ENCODE measurements at places on chromosomes 16 and 17.
A peak's percentile ranks its signal among the peaks of the same experiment; 100 is the strongest.

DNA sequence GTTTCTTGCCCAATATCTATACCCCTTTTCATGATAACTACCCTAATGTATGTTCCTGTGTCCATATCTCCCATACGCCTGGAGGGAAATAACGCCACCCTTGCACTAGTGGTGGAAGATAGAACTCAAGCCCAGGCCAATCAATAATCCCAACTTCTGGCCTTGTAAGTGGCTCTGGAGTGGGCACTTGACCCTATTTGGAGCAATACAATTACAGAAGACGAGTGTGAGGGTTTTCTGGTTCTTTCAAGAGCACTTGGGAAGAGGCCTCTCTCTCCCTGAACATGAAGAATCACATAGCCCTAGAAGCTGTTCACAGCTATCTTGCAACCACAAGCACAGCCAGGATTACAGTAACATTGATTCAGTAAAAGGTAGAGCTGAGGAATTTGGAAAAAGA is 217.9 kb downstream of the RAB11FIP4 start:
- no peak for DNase-seq

DNA sequence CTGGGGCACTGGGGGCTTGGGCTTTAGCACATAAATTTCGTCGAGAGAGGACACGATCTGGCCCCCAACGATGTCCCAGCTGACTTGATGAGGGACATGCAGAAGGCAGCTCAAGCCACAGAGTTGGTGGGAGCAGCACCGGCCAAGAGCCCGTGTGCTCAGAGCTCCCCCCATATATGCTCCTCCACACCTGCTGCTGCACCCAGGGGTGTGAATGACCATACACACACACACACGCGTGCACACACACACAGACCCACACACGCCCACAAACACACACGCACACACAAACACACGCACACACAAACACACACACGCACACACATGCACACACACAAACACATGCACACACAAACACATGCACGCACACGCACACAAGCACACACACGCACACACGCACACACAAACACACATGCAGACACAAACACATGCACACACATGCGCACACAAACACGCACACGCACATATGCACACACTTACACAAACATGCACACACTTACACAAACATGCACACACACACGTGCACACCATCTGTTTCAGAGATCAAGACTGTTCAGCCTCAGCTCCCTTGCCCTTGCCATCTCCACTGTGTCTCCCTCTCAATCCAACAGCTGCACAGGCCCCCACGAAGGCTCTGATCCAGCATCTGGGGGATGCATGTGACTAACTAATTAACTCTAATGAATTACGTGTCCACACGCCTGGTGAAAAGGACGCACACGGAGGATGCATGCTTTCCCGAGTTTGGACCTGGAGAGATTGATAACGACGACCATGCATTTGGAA is 85.6 kb upstream of the TNRC6C start:
- no peak for DNase-seq

GRCh38 chr17:409308-409847 is 56.8 kb upstream of the RPH3AL start:
- no peak for DNase-seq

GRCh38 chr16:83648347-83648746 is 159.4 kb upstream of the HSBP1 start:
- DNase-seq: no peak

GRCh38 chr17:69608808-69609472 is 194.4 kb downstream of the MAP2K6 start:
- DNase-seq: no peak

DNA sequence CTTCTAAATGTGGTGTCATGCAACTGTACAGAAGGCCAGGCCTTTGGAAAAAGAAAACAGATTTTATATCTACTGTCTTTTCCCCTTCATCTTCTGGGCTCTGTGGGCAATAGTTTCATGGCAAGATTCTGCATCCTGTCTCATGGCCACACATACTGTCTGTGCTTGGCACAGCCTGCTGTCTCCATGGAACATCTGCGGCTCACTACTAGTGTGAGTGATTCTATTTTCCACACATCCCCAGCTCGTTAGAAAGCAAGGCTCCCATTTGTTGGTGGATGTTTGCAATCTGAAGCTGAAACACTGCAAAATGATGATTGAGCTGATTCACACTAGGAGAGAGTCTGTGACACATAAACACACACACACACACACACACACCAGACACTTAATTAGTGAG is 32.4 kb downstream of the CACNG3 start:
- DNase-seq: no peak

DNA sequence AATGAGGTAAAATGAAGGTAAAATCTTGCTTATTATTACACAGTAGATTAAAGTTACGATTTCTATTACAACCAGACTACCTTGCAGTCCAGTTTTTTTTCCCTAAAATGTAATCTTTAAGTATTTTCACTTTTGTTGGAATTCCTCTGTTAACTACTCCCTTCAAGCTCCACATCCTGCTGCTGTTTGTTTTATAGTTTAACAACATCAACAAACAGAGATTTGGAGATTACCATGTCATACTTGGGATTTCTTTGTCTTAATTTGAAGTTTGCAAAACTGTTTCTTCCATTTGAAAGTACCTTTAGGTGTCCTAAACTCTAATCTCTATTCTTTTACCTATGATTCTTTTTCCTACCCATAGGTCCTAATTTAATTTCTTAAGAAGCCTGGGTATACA is 83.3 kb downstream of the ABHD15 start:
- no peak for DNase-seq

DNA sequence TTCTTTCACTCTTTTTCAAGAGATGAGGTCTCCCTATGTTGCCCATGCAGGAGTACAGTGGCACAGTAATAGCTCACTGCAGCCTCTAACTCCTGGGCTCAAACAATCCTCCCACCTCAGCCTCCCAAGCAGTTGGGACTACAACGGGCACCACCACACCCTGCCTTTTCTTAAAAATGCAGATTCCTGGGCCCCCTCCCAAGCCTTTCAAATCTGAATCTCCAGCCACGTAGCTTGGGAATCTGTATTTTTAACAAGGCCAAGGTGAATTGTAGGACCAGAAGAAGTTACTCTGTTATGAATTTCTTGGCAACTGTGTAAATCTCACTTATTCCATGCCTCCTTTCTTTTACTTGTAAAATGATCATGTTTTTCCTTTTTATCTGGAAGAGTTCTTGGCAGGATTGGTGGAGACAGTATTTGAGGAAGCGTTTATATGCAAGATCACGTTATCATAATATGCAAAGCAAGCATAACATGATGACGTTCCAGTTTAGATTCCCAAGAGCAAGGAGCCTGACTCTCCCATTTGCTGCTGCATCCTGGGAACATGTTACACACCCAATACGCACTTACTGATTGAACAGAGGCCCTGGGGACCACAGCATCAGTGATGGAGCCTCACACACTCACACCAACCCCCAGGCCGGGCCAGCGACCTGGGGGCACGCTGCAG is 44.5 kb downstream of the LITAF start:
- DNase-seq: no peak

DNA sequence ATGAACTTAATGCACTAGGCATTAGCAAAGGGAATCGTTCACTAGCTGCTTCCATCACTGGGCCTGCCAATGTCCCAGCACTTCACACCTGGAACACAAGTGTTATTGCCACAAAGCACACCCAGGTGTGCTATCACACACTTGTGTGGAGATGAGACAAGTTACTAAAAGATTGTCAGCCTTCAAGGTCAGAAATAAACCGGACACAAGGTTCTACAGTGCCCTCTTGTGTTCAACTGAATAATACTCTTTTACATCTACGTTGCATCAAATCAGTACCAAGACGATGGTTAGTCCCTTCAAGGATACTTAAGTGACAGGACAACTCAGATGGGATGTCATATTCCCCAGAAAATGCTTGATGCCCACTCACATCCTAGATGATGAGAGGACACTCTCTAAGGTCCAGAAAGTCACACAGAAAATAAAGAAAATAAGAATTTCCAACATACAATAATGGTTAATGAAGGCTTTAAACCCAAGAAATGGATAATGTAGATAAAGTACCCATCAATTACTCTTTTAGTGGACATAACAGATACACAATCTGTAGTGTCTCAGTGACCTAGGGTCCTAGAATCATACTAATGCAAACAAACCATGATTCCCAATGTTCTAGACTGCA is 16.4 kb upstream of the GLG1 start:
- DNase-seq: no peak

DNA sequence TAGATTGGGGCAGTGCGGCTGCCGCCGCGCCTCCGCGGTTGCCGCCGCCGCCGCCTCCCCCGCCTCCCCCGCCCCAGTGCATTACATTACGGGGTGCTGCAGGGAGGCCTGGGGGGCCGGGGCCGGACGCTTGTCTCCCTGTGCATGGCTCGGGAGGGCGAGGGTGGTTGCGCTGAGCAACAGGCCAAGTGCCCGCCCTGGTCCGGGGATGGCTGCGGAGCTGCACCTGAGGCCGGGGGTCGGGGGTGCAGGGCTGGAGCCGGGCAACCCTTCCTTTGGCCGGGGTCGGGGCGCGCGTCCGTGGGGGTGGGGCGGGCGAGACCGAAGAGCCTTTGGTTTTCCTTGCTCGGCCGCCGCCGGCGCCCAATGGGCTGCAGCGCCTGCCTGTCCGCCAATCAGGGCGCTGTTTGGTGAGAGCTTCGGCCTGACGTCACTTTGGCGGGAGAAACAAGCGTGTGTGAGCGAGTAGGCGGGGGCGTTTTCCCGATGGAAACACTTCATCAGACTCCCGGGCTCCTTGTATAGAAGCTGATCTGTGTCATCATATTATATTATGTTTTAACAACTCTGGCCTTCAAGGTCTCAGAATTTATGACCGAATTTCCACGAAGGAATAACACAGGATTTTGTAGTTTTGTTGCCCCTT is 941 bp upstream of the FBXL20 start:
- DNase-seq: peak; percentile 60

- DNase-seq: no peak
These were observed 180.2 kb downstream of the RPTOR start for GRCh38 chr17:80724775-80725266.

- DNase-seq: no peak
These were observed 55.2 kb upstream of the MRTFB start for GRCh38 chr16:14015948-14016347.

- no peak for DNase-seq
These were observed 253.4 kb downstream of the SNX29 start for GRCh38 chr16:12229759-12230594.

DNA sequence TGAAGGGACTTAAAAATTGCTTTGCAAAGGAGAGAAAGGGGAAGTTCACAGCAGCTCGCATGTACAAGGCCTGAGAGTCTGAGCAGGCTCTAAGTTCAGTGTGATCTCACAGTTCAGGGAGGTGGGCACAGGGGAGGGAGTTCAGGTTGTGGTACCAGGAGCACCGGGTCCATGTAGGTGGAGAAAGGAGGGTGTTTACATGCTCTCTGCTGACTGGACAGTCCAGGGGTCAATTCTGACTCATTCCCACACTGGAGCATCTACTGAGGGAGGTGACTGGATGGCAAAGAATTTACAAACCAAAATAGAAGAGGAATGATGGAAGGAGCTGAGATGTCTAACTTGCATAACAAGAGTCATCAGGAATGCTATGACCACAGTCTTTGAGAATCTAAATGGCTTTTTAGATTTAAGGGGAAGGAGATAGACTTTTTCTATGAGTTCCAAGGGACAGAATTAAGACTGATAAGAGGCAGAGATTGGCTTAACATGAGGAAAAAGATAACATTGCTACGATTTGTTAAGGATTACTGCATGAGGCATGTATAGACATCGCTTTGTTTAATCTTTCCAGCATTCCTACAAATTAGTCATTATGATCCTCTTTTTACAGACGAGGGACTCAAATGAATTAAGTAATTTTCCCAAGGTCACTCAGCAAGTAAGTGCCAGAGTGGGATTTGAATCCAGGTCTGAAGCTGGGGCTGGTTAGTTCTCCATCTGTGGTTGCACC is 29.9 kb downstream of the MIS12 start:
- DNase-seq: no peak

DNA sequence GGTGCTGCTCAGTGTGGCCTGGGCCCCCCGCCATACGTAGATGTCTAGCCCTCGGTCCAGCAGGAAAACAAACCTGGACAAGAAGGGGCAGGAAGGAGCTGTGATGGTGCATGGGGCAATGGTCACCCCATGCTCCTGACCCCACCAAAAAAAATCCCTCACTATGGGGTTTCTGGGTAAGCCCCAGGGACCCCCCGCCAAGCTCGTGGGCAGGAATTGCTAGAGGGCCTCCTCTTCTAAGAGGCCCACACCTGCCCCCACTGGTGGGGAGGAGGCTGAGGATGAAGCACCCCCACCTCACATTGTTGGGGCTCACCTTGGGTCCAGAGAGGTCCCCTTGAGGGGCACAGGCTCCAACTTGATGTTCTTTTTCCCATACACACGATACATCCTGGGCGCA is 9.7 kb downstream of the FLII start:
- no peak for DNase-seq
